ENCODE measurements at places on chromosomes 6 and 20.

GRCh38 chr20:22908944-22909343, 126.2 kb upstream of the SSTR4 start:
- DNase-seq: no peak

- DNase-seq: no peak
Measured at GRCh38 chr6:32607263-32607987, 17.8 kb upstream of the HLA-DRB1 start.

DNA sequence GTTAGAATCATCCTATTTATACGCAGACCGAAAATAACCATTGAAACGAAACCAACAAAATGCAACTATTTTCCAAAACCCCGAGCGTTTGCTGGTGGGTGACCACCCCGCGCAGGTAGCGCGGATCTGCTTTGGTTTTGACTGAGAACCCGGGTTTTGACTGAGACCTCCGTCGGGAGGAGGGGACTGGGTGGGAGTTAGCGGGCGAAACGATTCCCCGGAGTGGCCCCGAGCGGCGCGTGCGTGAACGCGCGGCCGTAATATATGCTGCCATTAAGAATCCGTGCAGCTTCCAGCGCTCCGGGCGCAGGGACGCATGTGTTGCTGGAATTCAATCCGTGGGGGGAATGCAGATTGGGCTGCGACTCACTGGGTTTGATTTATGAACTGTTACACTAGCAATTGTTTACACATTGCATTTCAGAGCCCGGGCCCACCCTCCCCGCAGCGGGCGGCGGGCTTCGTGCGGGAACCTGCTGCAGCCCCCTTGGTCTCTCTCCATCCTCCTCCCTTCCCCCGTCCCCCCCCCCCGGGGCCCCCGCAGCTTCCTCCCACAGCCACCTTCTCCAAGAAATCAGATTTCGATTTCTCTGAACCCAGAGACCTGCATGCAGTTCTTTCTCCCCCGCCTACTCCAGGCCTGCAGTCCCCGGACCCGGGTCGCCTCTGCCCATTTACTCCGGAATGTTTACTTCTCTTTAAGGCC, 9.9 kb downstream of the NRN1 start:
- no peak for DNase-seq

DNA sequence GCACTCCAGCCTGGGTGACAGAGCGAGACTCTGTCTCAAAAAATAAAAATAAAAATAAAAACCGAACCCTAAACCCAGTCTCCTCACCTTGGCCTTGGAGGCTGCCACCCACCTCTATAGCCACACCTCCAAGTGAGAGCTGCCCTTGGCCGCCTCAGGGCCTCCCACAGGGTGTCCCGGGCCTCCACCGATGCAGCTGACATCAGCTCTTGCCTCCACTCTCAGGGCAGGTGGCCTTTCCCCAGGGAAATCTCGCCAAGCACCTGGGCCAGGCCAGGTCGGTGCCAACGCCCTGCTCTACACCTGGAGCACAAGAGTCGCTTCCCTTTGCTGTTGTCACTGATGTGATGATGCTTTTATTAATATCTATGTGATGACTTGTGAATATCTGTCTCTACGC, 8.9 kb upstream of the MYL9 start:
- no peak for DNase-seq

DNA sequence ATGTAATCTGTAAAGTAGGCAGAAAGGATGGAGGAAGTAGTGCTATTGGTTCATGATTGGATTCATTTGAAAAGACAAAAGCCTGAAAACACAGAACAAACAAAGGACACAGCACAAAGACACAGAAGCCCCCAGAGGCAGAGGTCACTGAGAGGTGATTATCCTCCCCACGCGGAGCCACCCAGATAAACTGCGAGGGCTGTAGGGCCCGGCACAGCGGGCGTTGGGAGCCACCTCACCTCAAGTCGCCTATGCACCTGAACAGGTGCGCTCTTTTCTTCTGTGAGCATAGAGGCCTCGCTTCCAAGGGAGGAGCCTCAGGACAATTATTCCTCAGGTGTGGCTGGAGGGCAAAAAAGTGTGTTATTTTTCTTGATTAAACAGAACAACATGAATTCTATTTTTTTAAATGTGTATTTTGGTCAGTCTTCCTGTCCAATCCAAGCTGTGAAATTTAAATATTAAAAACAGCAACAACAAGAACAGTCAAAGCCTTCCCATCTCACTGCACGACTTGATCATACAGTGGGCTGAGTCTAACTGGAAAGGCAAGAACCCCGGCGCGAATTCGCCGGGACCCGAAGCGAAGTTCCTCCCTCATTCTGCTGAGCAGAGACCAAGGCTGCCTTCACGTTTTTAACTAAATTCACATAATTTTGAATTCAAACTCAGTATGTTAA, 205.3 kb downstream of the THBS2 start:
- DNase-seq: no peak

- no peak for DNase-seq
Measured at GRCh38 chr6:40923326-40923725, 115.7 kb downstream of the UNC5CL start.

DNA sequence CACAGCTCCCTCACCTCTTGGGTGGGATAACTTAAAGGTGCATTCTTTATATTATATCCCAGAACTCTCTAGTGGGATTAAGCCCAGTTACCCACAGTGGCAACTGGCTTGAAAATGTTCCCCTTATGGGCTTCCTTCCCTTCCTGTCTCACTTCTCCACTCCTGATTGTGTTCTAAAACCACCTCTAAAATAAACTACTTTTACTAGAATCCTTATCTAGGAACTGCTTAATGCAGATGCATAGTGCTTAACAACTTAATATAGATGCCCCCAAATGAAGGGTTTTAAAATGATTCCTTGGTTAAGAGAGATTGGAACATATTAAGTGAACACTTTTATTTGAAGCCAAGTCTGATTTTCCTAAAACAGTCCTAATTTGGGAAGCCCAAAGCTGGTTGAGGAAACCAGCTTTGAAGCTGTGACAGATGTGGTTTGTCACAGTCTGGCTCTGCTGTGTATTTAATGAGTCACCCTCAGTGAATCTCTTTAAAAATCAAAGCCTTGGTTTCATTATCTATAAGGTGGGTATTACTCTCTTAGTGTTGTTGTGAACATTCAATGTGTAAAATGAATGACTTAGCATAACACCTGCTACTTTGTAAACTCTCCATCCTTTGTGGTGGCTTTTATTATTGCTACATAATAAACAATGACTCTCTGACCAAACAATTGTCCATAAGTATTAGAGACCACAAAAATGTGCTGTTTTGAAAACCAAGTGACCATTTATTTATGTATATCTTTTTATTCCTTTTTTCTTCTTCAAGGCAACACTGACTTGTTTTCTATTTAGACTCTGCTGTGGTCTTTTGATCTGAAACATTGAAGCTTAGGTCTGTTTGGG, 24.4 kb downstream of the PLCB1 start:
- no peak for DNase-seq

- peak; percentile 52 for DNase-seq
Measured at GRCh38 chr6:4776493-4777393, 539 bp downstream of the CDYL start.

- DNase-seq: peak; percentile 37
Measured at GRCh38 chr6:144265390-144265789, 19.7 kb upstream of the UTRN start.

DNA sequence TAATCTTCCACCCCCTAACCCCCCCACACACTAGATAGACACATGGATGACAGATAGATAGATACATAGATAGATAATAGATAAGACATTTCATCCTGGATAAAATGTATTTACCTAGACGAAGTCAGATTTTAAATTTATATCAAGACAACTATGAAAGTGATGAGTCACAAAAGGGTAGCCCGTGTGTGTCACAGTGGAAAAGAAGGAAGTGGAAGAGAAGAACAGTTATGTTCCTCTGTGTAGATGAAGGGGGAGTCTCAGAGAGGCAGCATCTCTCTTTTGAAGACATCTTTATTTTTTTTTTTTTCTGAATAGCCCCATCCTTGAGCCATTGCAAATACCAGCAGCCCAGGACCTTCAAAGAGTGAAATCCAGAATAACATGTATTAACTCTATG, 121.7 kb upstream of the VGLL2 start:
- DNase-seq: no peak

DNA sequence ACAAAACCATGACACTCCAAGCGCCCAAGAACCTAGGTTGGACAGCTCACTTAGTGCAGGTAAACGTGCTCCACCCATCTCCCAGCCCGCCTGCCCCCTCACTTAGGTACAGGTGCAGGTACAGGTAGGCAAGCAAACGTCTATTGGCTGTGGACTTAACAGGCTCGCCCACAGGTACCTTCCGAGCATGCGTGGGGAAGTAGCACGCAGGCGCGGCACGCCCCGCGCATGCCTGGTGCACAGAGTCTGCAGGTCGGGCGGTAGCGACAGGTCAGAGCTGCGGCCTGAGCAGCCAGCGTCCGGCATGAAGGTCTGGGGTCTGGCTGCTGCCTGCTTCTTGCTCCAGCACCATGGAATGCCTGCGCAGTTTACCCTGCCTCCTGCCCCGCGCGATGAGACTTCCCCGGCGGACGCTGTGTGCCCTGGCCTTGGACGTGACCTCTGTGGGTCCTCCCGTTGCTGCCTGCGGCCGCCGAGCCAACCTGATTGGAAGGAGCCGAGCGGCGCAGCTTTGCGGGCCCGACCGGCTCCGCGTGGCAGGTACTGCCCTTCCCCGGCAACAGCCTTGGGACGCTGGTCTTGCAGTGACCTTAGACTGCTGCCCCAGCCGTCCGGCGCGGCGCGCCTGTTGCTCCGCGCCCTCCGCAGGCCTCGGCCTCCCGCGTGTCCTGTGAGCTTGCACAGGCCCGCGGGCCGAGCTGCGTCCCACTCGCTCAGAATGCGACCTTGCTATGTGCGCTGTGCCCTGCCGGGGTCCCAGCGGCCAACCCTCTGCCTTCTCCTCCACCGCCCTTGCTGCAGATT, at the start of gene MRS2:
Gene MRS2 (plus strand): TSS at position 240 of the 804 bp plus-strand sequence. CDS start 111 bp downstream, at position 351.
- DNase-seq: peak; percentile 74

- DNase-seq: no peak
Measured at GRCh38 chr6:46016063-46016608, 476 bp upstream of the CLIC5 start.

DNA sequence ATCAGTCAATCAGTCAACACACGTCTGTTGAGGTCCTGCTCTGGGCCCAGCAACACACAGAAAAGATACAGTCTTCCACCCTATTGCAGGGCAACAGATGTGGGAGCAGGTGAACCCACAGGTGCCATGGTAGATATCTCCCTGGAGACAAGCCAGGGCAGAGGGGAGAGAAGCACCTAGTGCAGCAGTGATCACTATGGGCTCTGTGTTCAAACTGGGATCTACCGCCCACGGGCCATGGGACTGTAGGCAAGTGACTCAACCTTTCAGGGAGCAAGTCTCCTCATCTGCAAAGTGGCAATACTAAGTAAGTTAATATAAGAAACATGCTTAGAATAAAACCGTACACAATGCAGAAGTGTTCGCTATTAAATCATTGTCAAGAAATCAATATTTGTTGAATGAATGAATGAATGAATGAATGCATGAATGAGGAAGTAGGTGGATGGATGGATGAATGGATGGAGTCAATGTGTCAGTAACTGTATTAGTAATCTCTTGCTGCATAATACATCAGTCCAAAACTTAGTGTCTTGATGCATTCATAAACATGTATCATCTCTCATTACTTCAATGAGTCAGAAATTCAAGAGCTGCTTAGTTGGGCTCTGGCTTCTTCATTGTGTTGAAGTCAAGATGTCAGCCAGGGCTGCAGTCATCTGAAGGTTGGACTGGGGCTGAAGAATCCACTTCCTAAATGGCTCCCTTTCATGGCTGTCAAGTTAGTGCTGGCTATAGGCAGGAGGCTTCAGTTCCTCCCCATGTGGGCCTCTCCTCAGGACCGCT, 31.9 kb upstream of the NFATC2 start:
- no peak for DNase-seq

DNA sequence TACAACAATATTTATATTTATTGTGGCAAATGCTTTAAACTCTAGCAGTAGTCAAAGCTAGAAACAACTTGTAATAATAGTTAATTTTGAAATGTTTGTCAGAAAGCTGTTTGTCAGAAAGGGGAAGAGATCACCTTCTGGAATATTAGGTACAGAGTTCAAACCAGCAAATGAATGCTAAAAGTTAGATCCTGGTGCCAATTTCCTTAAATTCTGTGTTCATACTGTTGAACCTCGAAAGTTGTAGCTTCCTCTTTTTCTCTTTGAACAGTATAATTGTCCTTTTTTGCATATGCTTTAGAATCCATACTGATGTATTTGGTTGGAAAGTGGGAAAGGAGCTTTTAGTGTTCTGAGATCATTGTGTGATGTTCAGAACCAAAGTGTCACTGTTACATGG, 22.4 kb downstream of the ITCH start:
- no peak for DNase-seq

GRCh38 chr6:31582230-31582643, at the start of gene LTB:
LTB (minus strand) TSS chr6:31582424; CDS start chr6:31582417, 7 bp downstream.
- DNase-seq: no peak

DNA sequence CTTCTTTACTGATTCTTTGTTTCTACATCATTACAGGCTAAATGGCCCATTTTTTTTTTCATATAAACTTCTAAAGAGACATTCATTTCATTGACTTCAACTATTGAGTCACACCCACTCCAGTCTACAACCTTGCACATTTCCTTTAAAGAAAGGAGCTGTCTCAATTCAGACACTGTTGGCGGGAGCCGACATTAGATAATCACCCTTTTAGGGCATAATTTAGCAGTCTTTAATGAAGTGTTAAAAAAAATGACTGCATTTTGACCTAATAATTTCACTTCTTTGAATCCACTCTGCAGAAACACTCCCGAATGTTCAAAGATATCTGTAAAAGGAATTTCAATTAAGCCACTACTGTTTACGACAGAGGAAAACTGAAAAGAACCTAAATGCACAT, 1.5 kb downstream of the EPM2A start:
- DNase-seq: no peak

DNA sequence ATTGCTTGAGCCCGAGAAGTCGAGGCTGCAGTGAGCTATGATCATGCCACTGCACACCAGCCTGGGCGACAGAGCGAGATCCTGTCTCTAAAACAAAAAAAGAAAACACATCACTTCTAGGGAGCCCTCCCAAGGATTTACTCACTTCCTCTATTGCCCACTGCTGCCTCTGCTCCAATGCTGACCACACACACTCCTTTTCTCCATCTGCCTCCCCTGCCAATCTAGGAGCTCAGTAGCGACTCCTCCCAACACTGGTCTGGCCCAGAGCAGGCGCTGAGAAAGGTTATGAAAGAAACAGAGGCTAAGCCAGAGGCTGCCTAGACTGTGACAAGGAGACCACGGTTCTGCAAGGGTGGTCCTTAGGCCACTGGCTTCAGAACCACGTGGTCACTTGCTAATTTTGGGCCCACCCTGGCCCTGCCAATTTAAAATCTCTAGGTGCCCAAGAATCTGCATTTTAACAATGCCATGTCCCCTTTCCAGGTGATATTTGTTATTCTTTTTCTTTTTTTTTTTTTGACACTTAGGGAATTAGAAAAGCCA, 1.3 kb upstream of the E2F1 start:
- DNase-seq: no peak

All from GM12891 (cell line).